ENCODE measurements at places on chromosomes 2 and 18.

DNA sequence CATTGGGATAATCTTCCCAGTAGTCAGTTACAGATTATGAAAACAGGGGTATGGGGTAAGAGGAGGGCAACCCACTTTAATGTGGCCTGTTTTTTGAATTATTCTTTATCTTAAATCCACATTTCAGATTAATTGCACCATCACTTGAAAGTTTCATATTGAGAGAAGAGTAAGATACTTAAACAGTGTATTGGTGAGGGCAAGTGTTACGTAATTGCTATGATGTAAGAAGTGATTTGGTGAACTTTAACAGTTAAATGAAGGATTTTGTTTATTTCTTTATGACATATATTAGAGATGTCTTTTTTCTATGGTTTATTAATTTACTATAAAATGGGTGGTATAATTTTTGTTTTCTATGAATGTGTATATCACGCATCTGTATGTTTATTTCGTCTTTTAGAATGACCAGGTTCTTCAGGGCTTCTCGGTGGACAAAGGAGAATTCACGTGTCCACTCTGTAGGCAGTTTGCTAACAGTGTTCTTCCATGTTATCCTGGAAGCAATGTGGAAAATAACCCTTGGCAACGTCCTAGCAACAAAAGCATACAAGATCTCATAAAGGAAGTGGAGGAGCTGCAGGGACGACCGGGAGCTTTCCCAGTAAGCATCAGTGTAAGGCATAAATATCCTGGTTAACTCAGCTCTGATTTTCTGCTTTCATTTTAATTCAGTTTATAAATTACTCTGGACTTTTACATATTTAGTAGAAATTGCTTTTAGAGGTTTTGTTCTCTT, 171.2 kb upstream of the MYO3B start:
- no peak for DNase-seq

GRCh38 chr2:126662621-126663020, 6.7 kb downstream of the GYPC start:
- no peak for DNase-seq

- no peak for DNase-seq
Measured at GRCh38 chr2:59779571-59779970, 773.9 kb downstream of the BCL11A start.

DNA sequence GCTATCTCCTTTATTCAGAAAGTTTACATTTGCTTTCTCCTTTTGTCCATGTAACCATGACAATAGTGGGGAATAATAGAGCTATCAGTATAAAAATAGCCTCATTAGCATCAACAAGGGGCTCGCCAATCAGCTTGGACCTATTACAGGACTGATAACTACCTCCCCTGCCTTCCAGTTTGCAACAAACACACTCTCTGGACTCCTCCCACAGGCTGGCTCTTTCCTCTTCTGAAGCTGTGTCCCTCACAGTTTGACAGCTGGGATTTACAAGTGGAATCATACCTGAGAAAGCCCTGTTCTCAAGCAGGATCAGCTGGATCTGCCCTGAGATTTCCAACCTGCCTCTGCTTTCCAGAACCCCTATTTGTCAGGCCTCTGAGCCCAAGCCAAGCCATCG, 162.5 kb downstream of the GRB14 start:
- peak; percentile 2 for DNase-seq

DNA sequence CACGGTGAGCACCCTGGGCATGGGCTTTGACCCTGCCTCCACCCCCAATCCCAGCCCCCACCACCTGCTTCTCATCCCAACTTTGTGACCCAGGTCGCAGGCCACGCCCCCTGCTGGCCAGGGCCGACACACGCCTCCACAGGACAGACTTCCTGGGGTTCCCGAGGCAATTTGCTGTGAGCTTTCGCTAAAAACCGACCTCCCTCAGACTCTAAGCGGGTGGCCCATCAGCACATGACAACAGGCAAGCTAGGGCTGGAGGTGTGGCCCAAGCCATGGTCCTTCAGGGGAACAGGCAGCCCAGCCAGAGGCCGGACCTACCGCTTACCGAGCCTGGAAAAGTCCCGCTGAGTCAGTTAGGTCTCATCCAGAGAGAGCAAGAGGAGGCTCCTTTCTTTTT, 31.9 kb downstream of the C1QL2 start:
- DNase-seq, result no peak

DNA sequence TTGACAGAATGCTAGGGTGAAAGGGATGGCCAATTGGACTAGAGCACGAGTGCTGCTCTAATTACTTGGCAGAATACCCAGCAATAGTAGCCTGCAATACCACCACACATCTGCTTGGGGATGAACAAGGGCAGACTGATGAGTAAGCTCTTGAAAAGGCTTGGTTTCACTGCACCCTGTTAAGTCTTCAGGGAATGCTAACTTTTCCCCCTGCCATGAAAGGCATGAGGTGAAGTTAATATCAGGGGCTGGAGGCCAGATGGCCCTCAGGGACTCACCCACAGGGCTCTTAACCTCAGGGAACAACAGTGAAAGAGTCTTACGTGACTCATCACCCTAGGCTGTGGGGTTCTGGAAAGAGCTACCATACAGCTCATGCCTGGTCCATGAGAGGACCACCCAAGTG, 51.7 kb upstream of the MYL1 start:
- no peak for DNase-seq

DNA sequence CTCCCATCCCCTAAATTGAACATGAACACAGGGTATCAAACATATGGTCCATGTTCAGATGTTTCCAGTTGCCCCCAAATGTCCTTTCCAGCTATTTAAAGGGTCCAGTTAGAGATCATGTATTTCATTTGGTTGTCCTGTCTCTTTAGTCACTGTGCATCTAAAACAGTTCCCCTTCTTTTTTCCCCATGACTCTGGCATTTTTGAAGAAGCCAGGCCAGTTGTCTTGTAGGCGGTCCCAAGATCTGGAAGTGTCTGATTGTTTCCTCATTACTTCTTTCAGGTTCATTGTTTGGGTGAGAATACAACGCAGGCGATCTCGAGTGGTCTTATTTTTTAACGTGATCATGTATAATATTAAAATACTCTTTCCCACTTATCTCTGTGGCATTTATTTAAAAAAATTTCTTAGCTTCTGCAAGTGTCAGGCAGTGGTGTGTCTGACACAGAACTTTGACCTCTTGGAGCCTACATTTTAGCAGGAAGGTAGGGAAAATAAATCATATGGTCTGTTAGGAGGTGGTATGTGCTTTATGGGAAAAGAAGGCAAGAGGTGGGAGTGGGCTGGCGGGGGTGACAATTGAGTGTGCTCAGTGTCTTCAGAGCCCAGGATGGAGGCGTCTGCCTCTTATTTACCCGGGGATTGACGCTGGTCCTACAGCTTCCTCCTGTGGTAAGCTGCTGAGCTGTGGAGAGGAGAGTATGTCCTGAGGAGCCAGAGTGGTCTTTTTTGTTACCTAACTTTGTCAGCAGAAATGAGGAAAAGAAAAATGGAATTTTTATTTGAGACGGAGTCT, 8.1 kb downstream of the RAB31 start:
- DNase-seq, result no peak

DNA sequence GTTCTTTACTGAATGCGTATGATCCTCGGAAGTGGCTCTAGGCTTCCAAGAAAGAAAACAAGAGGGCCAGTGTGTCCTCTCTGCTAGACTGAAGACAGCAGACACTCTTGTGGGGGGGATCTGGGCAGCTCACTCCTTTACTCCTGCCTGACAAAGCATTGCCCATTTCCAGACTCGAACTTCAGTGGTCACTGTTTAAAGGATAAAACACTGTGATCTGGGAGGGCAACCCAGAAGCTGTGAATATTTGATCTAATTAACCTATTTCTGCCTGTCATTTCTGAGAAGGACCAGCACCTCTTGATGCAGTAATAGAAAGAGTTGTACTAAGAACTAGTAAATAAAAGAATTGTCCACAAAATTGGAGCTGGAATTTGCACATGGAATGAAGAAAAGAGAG, 24.5 kb upstream of the CCDC68 start:
- no peak for DNase-seq

DNA sequence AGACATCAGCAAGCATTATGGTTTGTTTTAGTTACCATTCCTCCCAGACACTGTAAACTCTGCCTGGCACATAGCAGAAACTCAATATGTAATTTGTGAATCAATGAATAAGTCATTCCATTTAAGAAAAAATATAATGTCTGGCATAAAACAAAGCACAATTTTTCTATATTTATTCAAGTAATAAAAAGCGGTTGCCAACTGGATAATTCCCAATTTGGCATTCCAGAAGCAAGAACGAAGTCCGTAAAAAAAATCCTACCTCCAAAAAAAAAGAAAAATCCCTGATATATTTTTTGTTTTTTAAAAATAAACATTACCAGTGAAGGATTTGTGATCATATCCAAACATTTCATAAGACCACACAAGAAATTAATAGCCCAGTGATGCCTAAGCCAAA, 351.3 kb upstream of the LRRTM4 start:
- DNase-seq, result no peak

GRCh38 chr18:3481696-3482210, 31.8 kb downstream of the TGIF1 start:
- DNase-seq, result no peak

DNA sequence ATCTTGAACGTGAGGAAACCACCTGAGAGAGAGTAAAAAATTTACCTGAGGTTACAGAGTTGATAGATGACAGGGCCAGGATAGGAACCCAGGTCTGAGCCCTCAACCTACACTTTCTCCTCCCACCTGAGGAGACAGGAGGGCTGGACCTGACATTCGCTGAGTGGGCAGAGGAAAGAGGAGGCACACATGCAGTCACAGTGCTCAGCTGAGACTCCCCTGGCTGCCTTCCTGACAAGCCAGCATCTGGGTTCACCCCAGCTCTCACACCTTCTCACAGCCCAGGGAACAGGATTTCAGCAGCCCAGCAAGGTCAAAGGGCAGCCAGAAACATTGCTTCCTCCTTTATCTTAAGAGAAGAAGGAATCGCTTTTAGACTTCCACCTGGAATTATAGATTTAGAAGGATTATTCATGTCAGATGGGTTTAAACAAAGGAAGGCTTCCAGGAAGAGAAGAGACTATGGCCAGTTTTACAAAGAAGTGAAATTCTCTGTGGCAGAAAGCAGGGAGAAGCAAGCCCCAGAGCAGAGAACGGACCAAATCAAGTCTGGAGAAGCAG, 18.1 kb upstream of the PKDCC start:
- DNase-seq, result no peak

DNA sequence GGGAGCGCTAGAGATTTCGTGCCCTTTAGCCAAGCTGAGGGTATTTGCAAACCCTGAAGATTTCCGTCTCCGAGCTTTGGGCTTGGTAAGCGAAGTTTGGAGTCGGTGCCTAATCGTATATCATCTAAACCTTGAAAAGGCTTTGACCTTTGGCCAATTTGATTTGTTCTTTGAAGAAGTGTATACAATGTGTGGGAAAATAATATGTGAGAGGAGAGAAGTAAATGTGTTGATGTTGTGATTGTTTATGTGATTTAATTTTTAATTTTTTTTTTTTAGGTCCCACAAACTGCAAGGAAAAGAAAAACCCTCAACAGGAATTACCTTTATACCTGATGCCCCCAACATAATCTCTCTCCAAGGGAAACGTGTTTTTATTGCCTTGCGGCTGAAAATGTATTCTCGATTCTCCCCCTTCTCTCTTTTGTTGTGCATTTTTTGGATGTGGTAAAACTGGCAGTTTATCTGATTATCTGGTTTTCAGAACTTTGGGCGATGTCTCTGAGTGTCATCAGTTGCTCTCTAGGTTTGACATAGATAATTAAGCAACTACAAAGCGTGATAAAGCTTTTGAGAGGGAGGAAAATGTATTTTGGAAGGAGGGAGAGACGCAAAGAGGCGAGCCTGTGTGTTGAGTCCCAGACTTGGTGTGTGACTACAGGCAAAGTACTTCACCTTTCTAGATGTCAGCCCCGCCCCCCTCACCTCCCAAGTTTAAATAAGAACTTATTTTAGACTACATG, 912 bp upstream of the FBXO11 start:
- DNase-seq, result no peak

DNA sequence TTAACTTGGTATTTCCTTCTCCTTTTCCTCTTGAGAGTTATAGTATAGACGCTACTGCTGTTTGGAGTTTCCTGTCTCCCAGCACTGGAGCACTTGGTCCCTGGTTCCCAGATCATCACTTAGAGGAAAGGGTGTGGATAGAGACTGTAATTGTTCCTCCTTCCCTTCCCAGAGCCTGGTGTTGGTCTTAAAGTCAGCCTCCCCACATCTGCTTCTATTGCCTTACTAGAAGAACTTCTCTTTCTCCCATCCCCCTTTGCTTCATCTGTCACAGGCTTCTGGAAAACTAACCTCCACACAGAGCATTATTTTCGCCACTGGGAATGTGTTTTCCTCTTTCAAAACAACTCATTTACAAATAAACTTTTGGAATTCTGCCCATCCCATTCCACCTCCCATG, 131.0 kb downstream of the CCDC85A start:
- DNase-seq, result no peak

DNA sequence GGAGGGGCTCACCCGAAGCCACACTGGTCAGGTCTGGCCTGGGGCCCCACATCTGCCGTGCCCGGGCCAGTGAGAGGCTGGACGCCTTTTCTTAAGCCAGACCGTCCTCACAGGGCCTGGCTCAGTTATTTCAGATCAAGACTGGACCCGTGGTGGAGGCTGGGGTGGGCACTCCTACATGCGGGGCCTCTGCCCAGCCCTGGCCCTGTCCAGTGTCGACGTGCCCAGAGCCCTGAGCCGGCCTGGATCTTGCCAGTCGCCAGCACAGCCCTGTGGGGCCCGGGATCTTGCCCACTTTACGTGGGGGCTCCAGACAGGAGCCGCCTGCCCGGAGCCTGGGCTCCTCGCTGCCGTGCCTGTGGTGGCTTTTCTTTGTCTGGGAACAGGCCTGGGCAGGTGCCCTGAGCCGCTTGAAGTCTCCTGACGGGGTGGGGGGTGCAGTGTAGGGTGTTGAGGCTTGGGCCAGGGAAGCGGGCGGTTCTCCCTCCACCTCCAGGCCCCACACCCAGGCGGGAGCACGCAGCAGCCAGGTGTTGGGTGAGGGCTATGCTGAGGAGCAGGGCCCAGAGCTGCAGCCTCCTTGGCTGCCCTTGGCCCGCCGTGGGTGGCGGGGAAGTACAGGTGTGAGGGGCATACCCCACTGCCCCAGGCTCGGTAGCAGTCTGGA, 6.0 kb downstream of the GPC1 start:
- DNase-seq, result no peak

GRCh38 chr2:74915743-74916142, 42.7 kb upstream of the POLE4 start:
- DNase-seq, result no peak

GRCh38 chr2:238853721-238854120, 5.8 kb downstream of the TWIST2 start:
- no peak for DNase-seq

DNA sequence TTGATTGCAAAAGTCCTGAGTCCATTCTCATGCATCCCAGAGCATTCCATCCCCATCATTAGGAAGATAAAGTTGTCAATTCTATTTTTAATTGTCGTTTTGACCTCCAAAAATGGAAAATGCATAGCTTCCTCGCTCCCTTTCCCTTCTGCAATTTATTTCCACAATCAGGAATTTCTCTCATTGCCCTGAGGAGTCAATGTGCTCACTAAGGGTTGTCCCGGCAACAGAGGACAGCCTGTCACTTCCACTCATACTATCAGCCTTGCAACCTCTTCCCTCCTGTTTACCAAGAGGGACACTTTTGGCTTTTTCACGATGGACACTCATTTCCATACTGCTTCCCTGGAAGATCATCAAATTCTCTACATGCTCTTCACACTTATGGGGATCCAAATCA, 164.8 kb downstream of the MYO5B start:
- DNase-seq, result no peak

- DNase-seq, result no peak
Measured at GRCh38 chr2:217795067-217795466, 207.7 kb downstream of the TNS1 start.
